ENCODE measurements at places on chromosomes 6 and 20. TPM values are rescaled to one million over a fixed set of nuclear protein-coding genes. Genes with fewer than 3 reads are reported as not detected.

WFDC10B gene
- total RNA-seq: not detected

KPNA5 gene
- 8.7 TPM for total RNA-seq

MRPL14 gene
- 29.2 TPM for total RNA-seq

TNNC2 gene
- 1.5 TPM for total RNA-seq

MATN4 gene
- not detected for total RNA-seq

GUCA1A gene
- total RNA-seq: not detected

SRMS gene
- not detected for total RNA-seq

CDH26 gene
- 1.4 TPM for total RNA-seq

HLA-DMB gene
- 79.6 TPM for total RNA-seq

CLIC5 gene
- total RNA-seq: 14.8 TPM

C6orf58 gene
- not detected for total RNA-seq

DOK5 gene
- total RNA-seq: 1.9 TPM

CNR1 gene
- 36.9 TPM for total RNA-seq

RNF39 gene
- total RNA-seq: 0.36 TPM

ACSS1 gene
- 45.4 TPM for total RNA-seq

WFDC13 gene
- not detected for total RNA-seq
